ENCODE measurements at places on chromosomes 11 and 22.

DNA sequence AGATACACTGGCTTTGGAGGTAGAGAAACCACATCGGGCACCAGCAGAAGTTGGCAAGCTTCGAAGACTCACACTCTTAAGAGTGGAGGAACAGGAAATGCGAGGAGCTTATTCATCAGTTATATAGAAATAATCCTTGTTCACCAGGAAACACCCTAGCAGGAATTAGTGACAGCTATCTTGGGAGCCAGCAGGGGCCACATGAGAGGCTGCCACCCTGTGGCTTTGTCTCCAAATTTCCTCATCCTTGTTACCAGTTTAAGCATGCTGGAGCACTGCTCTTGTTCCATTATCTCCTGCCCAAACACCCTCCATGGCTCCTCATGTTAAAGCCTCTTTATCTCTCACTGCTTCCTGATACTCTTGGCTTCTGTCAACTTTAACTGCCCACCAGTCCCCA lies 131.0 kb downstream of the PLEKHA7 start:
- DNase-seq: no peak

GRCh38 chr11:71432761-71433647 lies 15.2 kb downstream of the DHCR7 start:
- DNase-seq: no peak

DNA sequence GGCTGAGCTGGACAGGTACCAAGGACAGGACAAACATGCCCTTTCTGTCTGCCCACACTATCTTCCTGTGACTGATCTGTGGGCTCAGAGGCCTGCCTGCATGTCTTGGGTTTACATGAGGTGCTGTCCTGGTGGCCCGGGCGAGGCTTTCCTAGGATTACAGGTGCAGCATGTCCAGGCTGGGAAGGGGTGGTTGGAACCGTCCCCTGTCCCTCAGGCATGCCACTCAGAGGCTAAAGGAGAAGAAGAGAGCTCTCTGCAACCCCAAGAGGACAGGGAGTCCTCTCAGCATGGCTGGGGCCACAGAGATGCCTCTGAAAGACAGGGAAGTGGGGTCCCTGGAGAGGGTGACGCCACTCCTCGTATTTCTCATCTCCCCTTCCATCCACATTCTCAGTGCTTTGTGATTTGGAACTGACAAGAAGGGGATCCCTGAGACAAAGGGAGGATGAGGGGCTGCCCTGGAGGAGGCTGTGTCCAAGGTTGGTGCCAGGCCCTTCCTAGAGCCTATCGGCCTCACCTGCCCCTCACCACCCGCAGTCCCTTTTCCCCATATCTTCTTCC lies 64.6 kb upstream of the LMO1 start:
- no peak for DNase-seq

- DNase-seq: no peak
These were observed 9.6 kb downstream of the ADM start for GRCh38 chr11:10314199-10315072.

GRCh38 chr22:43976861-43977795 lies 21.9 kb downstream of the SAMM50 start:
- DNase-seq: no peak

- no peak for DNase-seq
These were observed 908 bp downstream of the PLCB3 start for GRCh38 chr11:64252003-64252872.

DNA sequence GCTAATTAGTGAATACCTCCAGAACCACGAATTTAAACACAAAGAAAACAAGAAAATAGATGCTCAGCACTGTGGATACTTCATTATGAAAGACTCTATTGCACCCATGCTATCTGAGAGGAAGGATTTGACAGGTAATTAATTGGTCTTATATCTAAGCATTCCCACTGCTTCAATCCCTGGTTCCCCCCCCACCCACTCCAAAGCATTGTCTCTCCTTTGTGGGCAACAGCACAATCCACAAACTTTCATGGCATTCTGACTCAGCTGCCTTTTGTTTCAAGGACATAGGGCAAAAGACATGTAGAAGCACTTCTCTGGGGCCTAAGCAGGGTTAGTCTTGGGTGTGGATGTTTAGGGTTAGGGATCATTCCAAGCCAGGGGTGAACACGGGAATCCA lies 551.4 kb downstream of the BUD13 start:
- DNase-seq: no peak

GRCh38 chr22:17056807-17057206 lies 28.0 kb upstream of the IL17RA start:
- DNase-seq: no peak

GRCh38 chr11:108853864-108854263 lies 189.0 kb downstream of the DDX10 start:
- peak; percentile 33 for DNase-seq

DNA sequence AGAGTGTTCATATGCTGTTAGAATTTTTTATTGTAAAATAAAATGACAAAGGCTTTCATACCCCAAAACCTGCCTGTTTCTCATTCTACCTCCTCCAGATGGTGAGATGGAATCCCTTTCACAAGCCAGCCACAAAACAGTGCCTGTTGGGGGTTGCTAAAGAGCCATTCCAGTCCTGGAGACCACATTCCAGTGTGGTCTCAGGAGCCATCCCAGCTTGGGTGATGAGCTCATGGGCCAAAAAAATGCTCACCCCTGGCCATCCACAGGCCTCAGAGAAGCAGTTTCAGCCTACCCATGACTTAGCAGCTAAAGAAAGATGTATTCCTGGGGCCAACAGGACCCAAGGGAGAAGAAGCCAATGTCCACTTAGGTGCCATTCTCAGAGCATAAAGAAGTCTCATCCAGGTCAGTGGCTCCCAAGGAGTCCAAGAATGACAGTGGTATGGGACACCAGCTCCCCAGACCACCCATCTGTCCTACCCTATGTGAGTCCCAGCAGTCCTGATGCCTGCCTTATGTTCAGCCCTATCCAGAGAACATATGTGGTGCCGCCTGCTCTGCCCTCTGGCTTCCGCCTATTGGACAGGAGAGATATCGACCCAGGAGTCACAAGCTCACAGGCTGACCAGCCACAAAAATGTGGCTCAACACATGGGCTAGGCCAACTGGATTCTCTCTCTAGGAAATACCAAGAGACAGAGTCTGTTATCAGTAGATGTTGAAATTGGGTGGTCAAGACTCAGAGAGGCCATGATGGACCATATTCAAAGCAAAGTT lies 26.4 kb downstream of the C11orf91 start:
- DNase-seq: no peak

- no peak for DNase-seq
These were observed 102.0 kb downstream of the ZNF280B start for GRCh38 chr22:22406445-22407027.

DNA sequence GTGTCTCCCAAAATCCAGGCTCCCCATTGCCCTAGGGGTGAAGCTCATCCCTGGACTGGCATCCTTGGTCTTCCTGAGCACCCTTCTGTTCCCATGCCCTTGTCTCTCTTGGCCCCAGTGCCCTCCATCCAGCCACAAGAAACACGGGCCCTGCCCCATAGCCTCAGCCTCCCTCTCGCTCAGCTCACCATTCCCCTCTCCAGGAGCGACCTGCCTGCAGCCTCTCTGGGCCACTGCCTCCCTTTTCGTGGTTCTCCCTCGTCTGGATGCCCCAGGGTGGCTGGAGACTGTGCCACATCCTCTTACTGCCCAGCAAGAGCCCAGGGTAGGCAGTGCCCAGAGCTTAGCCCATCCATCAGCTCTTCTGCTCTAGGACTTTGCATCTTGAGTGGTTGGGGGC lies 532.1 kb downstream of the TBC1D22A start:
- no peak for DNase-seq

GRCh38 chr11:82843057-82843795 lies 57.0 kb downstream of the PRCP start:
- no peak for DNase-seq

- no peak for DNase-seq
These were observed 54.3 kb downstream of the SBF1 start for GRCh38 chr22:50420581-50420980.

GRCh38 chr11:117547195-117547850 lies 219.7 kb downstream of the CEP164 start:
- no peak for DNase-seq

DNA sequence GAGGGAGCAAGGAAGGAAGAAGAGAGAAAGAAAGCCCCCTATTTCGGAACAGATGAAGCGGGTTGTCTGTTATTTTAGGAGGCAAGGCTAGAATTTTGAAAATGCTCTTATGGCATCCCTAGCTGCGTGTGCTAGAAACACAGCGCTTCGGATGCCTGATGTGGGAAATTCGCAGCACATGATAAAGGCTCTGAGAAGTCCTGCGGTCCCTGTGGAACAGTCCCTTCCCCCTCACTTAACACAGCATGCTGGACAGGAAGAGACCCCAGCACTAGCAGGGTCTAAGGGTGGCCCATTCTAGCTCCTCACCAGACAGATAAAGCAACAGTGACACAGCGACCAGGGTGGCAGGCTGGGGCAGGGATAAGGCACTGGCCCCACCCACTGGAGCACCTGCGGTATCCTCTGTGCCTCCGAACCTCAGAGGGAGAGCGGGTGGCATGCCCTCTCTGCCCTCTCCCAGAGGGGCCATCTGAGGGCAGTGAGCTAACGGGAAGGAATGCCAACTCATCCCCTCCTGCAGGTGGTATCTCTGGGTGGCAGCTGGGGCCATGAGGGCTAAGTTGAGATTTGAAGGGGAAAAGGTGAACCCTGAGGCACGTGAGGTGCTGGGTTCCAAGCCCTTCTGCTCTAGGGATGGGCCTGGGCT lies 75.7 kb downstream of the SCUBE1 start:
- DNase-seq: no peak

DNA sequence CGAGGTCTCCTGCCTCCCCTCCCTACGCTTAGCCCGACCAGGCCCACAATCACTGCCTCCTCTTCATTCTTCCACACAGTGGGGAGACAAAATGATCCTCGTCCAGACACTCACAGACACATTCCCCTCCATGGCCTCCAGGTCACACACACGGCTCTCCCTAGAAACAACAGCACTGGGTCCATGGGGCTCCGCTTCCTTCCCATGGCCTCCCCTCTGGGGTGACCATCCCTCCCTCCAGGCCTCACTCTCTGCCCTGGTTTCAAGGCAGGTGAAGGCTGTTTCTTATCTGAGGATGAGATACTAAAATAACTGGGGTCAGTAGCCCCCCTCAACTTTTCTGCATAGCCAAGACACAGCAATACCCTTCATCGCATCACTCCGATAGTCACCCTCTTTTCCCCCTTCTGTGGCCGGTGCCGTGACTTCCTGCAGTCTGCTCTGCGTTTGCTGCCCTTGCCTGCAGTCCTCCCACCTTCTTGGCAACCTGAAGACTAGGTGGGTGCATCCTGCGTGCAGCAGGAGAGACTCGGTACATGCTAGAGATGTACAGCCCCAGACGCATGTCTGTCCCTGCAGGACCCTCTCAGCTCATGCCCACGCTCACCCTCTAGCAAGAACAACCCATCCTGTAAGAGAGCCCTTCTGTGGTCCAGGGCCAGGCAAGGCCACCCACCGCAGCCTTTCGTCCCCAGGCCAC lies 55.8 kb downstream of the CD6 start:
- DNase-seq: no peak

- no peak for DNase-seq
These were observed 40.2 kb downstream of the UVRAG start for GRCh38 chr11:75855206-75855605.

GRCh38 chr11:116207019-116207418 lies 565.8 kb downstream of the BUD13 start:
- no peak for DNase-seq

- DNase-seq: no peak
These were observed 44.0 kb downstream of the KCNJ4 start for GRCh38 chr22:38411016-38411415.

DNA sequence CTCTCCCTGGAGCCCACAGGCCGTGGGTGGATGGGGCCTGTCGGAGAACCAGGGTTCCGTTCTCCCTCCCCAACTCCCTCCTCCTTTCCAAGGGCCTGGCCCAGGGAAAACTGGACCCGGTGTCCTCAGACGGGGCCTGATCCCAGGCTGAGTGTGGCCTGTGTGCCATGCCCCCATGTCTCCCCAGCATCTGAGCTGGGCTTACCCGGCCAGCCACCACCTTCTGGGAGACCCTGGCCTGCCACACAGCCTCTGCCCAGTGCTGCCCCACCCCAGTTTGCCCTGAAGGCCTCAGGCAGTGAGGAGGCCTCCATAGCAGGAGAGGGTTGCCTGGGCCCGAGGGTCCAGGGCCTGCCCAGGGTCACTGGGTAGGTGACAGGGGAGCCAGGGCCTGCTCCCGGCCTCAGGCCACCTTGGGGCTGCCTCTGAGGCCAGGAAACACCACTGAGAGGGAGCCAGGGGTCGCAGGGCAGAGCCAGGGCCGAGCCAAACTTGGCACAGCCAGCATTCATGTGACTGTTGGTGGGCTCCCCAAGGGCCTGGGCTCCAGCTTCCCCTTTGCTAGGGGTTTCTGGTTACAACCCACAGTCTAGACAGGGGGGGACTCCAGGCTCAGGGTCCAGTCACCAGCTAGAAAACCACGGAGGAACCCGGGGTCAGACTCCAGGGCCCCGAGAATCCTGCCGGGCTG lies 590 bp upstream of the IFITM10 start:
- DNase-seq: peak; percentile 30

DNA sequence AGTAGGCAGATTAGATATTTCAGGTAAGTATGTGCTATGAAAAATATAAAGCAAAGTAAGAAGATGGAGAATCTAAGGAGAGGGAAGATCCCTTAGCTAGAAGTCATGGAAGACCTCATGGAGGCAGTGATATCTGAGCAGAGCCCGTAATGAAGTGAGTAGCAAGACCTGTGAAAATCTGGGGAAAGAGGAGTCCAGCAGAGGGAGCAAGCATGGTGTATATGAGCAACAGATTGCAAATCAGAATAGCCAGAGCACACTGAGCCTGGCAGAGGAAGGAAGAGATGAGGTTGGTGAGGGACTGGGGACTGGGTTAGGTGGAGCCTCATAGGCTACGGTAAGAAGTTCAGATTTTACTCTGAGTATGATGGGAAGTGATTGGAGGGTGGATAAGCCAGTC lies 9.4 kb downstream of the LHFPL7 start:
- no peak for DNase-seq

DNA sequence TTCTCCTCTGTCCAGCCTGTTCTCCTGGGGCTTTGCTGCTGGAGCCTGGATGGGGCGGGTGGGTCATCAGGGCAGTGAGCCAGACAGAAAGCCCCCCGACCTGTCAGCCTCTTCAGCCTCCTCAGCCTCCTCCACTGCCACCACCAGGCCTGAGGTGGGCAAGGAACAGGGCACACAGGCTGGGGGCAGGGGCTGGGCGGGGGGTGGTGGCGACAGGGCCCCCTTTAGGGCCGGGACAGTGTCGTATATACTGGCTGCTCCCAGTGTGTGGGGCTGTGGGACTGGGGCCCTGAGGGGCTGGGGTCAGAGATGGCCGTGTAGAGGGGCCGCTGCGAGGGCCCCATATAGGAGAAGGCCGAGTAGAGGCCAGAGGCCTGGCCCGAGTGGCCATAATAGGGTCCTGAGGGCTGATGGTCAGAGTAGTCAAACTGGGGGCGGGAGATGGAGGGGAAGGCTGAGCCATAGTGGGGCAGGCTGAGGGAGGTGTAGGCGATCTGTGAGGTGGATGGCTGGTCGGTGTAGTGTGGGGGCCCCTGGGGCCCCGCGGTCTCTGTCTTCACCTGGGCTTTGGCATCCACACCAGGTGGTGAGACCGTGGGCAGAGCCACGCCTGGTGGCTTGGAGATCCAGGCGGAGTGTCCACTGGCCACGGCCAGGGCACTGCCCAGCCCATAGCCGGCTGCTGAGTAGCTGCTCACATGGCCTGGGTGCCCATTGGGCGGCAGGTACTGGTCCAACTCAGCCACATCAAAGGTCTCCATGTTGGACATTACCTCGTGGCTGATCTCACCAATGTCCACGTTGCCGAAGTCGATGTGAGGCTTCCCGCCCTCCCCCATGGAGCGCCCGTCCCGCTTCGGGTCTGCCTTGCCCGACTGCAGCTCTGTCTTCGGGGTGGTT lies 10.8 kb downstream of the SOX10 start:
- DNase-seq: no peak

All from femur (tissue), 1 donor.